CD4-positive, alpha-beta T cell treated with Interleukin-15 for 1 hour (primary cell): ENCODE measurements at places on chromosomes 12 and 14.

DNA sequence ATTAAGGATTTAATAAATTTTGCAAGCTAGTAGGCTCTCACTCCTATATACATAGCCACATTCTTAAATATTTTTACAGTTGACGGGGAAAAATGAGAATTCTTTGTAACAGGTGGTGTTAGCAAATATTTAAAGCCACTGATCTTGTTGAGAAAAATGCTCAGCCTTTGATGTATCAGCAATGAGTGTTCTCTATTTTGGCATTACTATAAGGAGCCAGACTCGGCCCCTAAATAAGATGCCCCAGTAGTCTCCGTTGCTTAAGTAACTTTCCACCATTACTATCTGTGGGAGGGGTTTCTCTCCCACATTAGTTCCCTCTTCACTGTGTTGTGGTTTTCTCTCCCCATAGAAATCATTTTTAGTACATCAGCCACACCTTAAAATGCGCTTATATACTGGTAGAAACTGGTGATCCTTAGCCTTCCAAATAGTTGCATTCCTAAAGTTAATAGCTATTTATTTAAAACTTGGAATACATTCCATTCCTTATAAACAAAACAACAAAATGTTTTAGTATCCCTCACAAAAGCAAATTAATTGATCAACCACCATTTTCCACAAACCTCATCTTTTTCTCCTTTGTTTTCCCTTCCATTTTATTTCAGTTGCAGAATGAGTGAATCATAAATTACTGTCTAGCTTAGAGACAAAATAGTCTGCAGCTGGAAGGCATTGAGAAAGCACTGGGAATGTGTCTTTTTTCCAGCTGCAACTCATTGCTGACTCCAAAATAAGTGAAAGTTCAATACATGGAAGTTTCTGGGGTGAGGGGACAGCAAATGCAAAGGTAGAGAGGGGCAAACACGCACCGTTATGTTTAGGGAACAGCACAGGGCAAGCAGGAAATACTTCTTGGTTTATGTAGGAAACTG, 84.7 kb upstream of the FERMT2 start:
- no peak for DNase-seq

- no peak for DNase-seq
These were observed 18.0 kb upstream of the ORAI1 start for GRCh38 chr12:121608301-121608700.

- no peak for DNase-seq
These were observed 70.7 kb downstream of the RASSF9 start for GRCh38 chr12:85765453-85765869.

DNA sequence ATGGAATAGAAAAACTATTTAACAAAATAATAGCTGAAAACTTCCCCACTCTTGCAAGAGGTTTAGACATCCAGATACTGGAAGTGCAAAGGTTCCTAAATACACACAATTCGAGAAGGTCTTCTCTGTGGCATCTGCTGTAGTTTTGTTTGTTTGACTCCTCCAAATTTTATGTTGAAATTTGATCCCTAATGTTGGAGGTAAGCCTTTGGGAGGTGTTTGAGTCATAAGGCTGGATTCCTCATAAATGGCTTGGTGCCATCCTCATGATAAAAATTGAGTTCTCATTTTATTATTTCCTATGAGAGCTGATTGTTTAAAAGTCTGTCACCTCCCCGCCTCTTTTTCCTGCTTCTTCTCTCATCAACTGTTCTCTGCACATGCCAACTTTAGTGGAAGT, 182.7 kb downstream of the MYRFL start:
- no peak for DNase-seq

DNA sequence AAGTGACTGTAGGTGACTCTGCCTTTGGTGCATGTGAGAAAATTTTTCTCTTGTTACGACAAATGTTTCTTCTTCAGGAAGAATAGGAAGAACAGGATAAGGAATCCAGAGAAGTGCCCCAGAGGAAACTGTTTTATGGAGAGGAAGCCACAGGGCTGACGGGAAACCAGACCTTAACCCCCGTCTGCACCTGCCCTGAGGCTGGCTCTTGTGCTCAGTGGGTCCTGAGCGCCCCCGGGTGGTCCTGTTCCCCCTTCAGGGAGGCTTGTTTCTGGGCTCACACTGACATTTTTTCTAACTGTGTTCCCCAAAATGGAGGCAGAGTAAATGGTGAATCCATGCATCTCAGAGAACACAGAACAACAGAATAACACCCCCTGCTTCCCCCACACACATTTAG, 691.8 kb downstream of the TMEM121 start:
- no peak for DNase-seq

DNA sequence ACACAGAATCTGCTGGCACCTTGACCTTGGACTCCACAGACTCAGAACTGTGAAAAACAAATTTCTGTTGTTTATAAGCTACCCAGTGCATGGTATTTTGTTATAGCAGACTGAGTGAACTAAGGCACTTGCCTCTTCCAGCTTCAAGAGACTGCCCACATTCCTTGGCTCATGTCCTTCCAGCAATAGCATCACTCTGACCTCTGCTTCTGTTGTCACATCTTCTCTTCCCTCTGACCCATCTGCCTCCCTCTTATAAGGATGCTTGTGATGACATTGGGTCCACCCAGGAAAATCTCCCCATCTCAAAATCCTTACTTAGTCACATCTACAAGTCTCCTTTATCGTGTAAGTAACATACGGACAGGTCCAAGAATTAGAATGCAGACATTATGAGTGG, 200.4 kb downstream of the PIK3C2G start:
- no peak for DNase-seq

DNA sequence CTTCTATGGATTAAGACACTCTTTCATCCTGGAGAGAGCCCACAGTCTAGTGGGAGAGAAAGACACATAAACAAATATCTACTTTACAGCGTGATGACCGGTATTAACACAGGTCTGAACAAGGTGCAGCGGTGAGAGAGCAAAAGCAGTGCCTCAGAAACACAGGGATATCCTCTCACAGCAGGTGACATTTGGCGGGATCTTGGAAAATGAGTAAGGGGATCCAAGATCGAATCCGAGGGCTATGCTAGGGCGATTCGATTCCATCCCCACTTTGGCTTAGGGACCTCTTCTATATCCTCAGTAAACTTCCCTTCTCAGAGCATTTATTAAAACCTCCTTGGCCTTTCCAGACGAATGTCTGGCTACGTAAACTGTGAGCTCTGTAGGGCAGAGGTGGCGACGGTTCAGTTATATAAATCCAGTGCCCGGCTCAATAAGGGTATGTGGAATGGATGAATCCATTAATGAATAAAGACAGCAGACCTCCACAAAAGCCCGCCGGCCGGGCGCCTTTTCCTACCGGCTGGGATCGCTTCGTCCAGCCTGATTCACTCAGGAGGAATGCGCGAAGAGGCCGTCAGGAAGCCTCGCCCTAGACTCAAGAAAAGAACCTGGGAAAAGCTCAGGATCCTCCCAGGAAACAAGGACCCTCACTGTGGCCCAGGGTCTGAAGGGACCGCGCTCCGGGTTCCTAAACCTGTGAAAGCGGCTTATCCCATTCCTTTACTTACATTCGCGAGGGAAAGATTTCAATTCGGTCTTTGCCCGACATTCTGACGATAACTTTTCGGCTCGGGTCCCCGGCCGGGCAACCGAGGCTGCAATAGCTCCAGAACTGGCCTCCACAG, 455 bp downstream of the ATP6V1D start:
- DNase-seq: no peak

DNA sequence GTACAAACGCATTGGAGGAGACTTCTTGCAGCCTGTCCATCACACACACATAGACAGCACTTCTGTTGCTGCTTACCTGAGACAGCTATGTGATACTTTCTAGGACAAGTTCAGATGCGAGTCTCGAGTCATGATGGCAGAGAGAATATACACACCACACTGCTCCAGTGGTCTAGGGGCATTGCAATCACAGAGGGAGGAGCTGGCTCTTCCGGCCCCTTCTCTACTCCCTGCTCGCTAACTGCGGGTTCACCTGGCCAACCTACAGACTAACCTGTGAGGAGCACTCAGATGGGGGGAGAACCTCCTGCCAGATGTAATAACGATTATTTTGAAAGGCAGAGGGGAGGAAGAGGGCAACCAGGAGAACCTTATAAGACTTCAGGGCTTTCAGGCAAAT, 30.7 kb downstream of the EMP1 start:
- no peak for DNase-seq

GRCh38 chr14:22434901-22435550, 154.0 kb downstream of the DAD1 start:
- no peak for DNase-seq

GRCh38 chr12:31783996-31784645, 55.3 kb upstream of the AMN1 start:
- no peak for DNase-seq

- DNase-seq: no peak
These were observed 5.3 kb downstream of the LRP1-AS start for GRCh38 chr12:57142121-57142520.

DNA sequence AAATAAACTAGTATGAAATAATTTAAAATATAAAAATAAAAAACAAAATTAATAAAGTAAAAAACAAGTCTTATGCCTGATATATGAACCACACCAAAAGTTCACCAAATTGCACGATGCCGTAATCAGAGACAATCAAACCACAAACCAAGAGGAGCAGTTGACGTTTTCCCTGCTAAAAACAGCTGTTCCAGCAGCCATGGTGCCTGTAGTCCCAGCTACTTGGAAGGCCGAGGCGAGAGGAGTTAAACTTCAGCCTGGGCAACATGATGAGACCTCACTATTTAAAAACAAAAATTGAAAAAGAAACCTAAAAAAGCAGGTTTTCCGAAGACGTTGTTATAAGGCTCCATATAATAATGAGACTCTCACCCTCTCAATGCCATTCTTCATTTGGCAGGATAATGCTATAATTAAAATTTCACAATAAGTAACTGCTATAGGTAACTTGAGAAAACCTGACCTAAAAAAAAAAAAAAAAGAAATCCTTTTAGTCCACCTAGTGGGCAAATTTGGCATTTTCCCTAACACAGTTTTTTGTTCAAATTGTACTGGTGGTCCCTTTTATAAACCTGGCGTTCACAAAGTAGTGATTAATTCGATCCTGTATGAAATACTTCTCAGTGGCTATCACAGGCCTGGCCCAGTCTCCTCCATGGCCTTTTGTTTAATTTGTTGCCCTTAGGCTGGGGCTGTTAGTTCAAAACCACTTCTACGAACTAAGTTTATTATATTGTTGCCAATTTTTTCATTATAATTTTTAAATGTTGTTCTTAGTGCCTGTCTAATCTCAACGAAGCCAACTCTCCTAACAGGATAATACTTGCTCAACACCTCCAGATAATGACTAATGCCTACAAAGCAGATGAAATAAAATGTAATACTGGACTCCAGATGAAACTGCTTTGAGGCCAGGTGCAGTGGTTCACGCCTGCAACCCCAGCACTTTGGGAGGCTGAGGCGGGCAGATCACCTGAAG, 62.1 kb downstream of the TNFAIP2 start:
- no peak for DNase-seq

- no peak for DNase-seq
These were observed 117.4 kb downstream of the EML1 start for GRCh38 chr14:99910337-99911309.
